Central memory CD4-positive, alpha-beta T cell (primary cell): ENCODE measurements at places on chromosomes 6 and 20.

DNA sequence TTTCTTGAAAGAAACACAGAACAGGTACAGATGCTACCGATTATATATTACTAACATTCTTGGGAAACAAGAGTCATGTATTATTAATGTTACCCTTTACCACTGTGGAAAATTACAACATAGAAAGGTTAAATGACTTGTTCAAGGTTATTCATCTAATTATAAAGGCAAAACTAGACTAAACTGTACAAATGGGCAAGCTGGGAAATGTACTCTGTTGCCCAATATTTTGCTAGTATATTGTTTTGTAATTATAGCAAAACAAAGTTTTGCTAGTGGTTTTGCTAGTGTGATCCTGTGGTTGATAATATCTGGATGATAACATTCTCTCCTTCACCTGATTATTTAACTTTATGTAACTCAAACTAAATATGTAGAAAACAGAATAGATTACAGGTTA is 96.5 kb downstream of the TINAG start:
- DNase-seq = no peak

DNA sequence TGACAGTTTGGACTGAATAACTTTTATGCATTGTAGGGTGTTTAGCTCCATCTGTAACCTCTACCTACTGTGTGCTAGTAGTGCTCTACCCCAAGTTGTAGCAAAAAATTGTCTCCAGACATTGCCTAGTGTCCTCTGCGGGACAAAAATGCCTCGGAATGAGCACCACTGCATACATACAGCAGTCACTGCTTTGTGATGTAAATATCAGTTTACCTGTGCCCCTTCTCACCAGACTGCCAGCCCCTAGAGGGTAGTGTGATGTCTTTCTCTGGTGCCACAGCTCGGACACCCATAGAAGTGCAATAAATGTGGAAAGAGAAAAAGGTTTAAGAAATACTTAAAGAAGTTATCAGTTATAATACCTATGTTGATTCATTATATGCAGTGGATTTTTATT is 25.1 kb downstream of the TMEM200A start:
- no peak for DNase-seq

- no peak for DNase-seq
Measured at GRCh38 chr6:85432554-85432953, 17.3 kb upstream of the NT5E start.

GRCh38 chr6:158787395-158787794 is 31.8 kb downstream of the EZR start:
- DNase-seq = no peak
